A549 treated with dexamethasone at 1 μM for 4 hours (cell line): ENCODE measurements at places on chromosomes 12 and 14. TPM values are rescaled to one million over a fixed set of nuclear protein-coding genes. Genes with fewer than 3 reads are reported as not detected.

Gene ZNF268
- 10.1 to 14.0 TPM (median 13.1 TPM) in 5 replicates for total RNA-seq

Gene MYF6
- total RNA-seq, result not detected in 5 replicates

Gene A2M
- 0.05 to 0.23 TPM (median 0.11 TPM) in 5 replicates for total RNA-seq

Gene DLST
- total RNA-seq, result 88.2 to 101 TPM (median 97.6 TPM) in 5 replicates

Gene LBHD2
- 0.12 to 0.22 TPM (median 0.20 TPM) in 3 of 5 replicates, not detected in the others for total RNA-seq
